ENCODE measurements at places on chromosomes 1 and 21.

GRCh38 chr21:28224191-28224726 is 768.4 kb downstream of the LTN1 start:
- no peak for DNase-seq

- no peak for DNase-seq
These were observed 32.4 kb downstream of the IER5 start for GRCh38 chr1:181120924-181121323.

DNA sequence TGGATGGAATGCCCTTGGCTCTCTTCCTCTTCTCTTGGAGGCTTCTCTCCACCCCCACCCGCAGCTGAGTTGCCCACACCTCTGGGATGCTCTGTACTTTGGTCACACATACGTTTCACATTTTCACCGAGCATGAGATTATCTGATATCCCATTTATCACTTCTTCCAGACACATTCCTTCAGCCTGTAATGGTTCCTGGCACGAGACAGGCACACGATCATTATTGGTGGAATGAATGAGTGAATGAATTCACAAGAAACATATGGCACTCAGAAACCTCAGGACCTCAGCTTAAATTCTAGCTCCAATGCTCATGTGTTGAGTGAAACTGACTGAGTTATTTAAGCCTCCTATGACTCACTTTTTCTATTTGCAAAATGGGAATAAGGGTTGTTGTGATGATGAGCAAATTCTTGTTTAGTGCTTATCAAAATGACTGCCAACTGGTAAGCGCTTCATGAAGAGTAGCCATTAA is 242.7 kb upstream of the JUN start:
- peak; percentile 91 for DNase-seq

DNA sequence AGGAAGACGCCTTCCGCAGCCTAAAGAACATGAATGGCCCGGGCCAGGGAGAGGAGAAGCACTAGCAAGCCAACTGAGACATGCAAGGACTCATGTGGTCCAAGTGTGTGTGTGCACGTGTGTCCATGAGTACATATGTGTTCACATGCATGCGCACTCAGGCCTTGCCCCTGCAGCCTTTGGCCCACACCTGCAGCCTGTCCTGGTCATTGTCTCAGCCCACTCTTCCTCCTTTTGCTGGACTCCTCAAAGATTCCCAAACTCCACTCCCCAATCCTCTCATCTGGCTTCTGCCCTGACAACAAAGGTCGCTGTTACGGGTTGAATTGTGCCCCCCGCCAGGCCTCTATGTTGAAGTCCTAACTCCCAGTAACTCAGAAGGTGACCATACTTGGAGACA is 21.9 kb downstream of the CDCA8 start:
- no peak for DNase-seq

GRCh38 chr1:18923756-18924211 is 21.4 kb upstream of the ALDH4A1 start:
- no peak for DNase-seq

DNA sequence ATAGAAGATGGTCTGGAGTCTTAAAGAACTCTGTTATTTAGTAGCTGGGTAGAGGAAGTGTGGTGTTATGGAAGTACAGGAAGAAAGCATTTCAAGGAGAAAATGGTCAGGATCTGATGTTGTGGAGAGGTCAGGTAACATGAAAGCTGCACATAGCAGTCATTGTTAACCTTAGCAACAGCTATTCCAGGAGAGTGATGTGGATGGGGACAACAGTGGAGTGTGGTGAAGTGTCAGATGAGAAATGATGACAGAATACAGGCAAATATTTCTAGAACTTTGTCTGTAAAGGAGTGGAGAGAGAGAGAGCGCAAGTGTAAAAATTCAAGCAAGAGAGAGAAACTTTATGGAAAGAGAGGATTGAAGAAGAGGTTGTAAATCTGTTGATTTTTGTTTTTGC is 15.6 kb downstream of the TLCD4 start:
- no peak for DNase-seq

GRCh38 chr1:100683448-100684349 is 35.8 kb upstream of the VCAM1 start:
- no peak for DNase-seq

GRCh38 chr1:114316204-114316603 is 162.5 kb upstream of the SYT6 start:
- no peak for DNase-seq

DNA sequence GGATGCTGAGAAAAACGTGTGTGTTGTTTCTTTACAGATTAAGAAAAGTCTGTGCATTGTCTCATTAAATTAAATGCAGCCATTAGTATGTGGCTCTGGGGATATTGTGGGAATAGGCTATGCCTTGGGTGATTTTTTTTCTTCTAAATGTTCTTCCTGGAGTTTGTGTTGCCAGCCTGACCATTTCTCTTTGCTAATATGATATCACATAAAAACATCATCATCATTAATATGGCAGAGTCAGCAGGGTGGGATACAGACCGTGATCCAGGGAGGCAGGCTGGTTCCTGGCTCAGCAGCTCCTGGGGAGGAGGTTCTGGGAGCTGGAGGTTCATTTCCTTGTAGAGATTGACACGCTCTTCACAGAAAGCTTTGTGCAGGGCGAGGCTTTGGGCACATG is 60.7 kb upstream of the SELENON start:
- DNase-seq, result no peak

GRCh38 chr1:185646202-185646683 is 87.9 kb upstream of the HMCN1 start:
- DNase-seq, result peak; percentile 96

GRCh38 chr21:34129901-34130715 is 56.7 kb downstream of the MRPS6 start:
- DNase-seq, result no peak

DNA sequence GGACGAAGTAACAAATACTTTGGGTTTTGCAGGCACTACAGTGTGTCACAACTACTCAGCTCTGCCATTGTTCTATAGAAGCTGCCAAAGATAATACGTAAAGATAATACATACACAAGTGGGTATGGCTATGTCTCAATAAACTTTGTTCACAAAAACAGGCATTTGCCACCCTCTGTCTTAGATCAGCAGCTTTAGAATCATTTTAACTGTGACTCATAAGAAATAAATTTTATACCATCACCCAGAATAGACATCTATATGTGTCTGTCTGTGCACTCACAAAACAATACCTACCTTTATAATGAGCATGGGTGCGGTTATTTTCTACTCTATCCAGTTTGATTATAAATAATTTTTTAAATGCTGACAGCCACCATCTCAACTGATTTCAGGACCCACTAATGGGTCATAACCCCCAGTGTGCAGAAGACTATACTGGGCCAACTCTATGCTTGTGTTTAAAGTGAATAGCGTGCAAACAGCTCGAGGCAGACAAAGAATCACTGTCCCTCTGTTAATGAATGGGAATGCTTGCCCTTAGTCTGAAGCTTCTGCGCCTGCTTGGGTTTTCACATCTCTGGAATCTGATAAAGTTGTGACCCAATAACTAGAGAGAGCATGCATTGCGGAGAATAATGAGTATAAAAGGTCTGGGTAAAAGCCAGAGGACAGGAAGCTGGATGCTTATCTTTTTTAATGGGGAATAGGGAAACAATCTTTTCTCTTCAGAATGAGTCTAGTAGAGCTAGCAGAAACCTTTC is 216.2 kb downstream of the PLPP3 start:
- no peak for DNase-seq

DNA sequence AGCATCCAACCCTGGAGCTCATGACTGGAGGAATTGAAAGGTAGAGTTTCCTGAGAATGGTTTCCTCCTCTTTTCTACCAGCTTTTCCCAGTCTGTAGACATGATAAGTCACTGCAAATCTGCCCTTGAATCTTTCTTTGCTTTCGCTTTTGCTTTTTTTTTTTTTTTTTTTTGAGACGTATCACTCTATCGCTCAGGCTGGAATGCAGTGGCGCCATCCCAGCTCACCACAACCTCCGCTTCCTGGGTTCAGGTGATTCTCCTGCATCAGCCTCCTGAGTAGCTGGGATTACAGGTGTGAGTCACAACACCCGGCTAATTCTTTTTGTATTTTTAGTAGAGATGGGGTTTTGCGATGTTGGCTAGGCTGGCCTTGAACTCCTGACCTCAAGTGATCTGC is 1.7 kb upstream of the LCA5L start:
- DNase-seq, result no peak

- no peak for DNase-seq
These were observed at the start of gene HPDL for GRCh38 chr1:45326627-45327623. Gene HPDL, plus strand, starts transcription at chr1:45326895. Its CDS starts 254 bp downstream, at chr1:45327149.

DNA sequence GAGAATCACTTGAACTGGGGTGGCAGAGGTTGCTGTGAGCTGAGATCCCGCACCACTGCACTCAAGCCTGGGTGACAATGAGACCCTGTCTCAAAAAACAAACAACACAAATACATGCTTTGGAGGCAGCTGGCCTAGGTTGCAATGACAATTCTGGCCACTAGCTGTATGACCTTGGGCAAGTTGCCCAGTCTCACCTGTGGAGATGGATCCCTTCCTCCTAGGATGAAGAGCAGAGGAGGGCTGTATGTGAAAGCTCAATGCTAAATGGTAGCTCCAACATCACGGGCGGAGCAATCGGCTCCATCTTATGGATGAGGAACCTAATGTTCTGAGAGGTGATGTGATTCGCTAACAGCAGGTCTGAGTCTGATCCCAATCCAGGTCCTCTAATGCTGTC is 20.6 kb downstream of the ADORA1 start:
- DNase-seq, result no peak

DNA sequence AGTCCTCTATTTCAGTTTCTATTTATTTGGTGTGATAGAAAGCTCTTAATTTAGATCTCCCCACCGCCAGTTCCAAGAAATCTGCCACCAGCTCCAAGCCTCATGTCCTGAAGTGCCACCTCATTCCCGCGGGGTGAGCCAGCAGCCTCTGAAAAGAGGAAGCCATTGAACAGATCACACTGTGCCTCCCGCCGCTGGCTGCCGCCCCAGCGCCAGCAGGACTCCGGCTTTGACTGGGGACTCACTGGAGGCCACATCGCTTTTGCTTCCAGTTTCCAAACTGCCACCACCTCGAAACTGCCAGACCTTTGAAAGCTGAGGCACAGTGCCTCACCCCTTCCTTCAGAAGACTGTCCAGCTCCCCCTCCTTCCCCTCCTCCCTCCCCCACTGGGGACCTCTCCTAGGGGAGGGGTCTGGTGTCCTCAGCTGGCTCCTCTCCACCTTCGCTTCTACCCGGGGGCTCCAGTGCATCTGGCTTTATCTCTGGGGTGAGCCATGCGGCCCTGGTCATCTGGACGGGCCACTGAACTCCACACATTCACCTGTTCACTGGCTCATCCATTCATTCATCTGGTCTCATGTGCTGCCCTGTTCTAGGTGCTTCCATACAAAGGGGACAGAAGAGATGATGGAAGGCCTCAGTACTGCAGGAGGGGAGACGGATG is 58.9 kb downstream of the VPS26C start:
- DNase-seq, result no peak

DNA sequence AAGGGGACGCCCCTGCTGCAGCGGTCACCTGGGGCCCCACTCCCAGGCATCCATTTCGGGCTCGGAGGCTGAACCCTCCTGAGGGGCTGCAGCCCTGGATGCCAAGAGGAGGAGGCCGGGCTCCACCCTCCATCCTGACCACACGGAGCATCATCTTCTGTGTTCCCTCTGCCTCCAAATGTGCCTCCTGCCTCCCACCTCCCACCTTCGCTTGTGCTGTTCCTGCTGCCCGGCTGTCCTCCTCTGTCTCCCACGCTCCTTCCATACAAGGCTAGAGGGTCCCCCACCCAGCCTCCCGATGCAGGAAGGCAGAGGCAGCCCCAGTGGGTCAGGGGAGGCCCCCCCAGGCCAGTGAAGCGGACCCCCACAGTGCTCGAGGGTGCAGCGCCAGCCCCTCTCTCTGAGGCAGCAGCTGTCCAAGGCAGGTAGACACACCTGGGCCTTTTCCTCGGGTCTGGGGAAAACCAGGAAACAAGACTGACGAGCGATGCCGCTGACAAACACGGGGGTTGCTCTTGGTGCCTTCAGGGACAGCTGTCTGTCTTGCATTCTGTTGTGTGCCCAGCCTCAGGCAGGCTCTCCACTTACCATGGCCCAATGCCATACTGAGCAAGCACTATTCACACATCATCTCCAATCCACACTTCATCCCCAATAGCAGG is 16.8 kb upstream of the PLEKHG5 start:
- no peak for DNase-seq

DNA sequence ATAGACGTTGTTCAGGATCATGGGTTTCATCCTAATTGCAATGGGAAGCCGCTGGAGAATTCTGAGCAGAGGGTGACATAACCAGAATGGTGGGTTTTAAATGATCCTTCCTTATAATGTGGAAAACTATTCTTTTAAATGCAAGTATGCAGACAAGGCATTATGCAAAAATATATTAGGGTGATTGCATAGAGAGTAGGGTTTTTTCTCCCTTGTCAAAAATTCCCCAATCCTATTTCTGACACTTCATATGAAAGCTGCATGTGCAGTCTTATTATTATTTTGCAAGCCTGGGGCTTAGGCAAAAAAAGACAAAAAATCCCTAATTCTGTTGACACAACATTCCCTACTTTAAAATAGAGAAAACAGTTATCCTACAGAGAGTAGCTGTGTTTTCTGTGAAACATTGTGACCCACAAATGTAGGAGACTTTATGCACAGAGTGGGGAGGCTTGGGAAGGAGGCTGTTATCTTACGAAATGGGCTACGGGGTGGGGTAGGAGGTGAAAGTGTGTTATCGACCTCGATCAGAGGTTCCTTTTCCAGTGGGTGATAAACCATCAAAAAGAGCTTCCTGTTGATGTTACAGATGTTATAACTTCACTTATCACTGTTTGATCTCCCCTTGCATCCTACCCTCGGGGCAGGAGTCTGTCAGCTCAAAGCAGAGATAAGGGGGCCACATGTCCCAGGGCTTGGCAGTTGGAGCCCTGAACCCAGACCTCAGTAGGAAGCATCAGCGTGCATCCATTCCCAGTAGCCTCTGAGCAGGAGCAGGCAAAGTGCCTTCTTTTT is 27.2 kb downstream of the RHEX start:
- DNase-seq, result no peak

DNA sequence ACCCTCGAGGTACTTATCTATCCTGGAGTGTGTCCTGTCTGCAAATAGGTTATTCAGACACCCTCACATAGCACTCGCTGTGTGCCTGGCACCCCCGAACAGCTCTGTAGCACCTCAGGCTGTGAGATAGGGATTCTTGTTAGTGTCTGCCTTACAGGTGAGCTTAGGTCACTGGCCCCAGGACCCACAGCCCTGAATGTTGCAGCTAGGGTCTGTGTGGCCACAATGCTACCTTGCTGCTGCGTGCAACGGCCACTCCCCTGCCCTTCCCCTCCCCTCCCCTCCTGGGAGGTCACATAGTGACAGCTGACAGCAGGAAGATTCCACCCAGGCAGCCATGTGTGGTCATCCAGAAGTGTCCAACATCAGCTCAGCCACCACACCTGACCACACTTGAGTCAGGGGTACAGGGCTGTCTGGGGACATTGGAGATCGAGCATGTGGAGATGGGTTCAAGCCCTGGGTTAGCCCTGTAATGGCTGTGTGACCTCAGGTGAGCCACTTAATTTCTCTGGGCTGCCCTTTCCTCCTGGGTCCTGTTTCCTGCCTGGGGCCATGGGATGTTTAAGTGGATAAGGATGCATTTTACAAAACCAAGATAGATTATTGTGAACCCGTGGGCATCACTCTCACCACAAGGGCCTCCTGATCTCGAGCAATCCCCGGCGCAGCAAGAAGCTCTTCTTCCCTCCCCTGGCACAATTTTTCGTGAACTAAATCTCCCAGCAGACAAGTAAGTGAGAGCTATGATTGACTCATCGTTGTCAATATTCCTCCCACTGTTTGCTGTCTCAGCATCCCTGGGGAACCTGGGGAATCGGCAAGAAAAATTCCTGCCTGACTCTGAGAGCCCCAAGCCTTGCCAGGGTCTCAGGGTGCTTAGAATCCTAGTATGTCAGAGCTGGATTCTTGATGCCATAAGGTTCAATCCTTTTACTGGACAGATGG is 208.7 kb downstream of the PTPRU start:
- no peak for DNase-seq

GRCh38 chr1:41614818-41615217 is 130.3 kb upstream of the EDN2 start:
- DNase-seq, result no peak

Data from HS-5 (cell line).